DMS 273 treated with DMSO at 0.1 percent for 48 hours (cell line): ENCODE measurements at places on chromosomes 12 and 14.
A peak's percentile ranks its signal among the peaks of the same experiment; 100 is the strongest.

DNA sequence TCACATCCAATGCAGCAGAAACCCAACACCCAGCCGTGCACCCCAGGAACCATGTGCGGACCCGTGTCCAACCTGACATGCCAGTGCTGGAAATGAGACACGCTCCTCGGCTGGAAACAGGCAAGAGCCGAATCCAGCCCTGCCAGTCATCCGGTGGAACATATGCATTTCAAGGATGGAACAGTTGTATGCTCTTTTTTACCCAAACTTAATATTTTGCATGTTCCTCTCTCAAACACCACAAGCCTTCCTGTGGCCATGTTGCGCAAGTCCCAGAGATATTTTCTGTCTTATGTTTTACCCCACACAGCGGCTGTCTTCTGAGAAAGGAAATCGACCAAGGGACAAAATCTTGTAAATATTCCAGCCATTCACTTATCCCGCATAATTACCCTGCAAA lies 196.9 kb downstream of the BCL11B start:
- DNase-seq: no peak

DNA sequence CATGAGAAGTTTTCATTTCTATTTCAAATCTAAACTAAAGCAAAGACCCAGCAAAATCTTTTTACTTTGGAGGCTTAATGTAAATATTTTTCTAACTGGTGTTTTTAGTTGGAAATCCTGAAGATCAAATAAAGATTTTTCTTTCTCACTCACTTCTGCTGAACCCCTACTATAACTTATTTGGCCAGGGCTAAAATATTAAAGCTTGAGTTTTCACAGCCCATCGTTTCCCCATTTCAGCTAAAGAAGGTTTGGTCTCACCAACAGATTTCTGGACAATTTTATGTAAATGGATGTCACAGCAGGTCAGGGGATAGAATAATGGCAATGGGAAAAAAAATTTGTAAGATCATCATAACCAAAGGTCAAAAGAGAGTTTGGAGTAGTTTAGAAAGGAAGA lies 92.7 kb upstream of the DCN start:
- DNase-seq: no peak

DNA sequence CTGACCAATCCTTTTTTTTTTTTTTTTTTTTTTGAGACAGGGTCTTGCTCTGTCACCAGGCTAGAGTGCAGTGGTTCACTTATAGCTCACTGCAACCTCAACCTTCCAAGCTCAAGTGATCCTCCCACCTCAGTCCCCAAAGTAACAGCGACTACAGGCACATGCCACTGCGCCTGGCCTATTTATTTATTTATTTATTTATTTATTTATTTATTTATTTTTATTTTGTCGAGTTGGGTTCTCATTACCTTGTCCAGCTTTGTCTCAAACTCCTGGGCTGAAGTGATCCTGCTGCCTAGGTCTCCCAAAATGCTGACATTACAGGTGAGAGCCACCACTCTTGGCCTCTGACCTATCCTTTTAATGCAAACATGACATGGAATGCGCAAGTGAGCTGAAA lies 124.4 kb downstream of the GXYLT1 start:
- no peak for DNase-seq

DNA sequence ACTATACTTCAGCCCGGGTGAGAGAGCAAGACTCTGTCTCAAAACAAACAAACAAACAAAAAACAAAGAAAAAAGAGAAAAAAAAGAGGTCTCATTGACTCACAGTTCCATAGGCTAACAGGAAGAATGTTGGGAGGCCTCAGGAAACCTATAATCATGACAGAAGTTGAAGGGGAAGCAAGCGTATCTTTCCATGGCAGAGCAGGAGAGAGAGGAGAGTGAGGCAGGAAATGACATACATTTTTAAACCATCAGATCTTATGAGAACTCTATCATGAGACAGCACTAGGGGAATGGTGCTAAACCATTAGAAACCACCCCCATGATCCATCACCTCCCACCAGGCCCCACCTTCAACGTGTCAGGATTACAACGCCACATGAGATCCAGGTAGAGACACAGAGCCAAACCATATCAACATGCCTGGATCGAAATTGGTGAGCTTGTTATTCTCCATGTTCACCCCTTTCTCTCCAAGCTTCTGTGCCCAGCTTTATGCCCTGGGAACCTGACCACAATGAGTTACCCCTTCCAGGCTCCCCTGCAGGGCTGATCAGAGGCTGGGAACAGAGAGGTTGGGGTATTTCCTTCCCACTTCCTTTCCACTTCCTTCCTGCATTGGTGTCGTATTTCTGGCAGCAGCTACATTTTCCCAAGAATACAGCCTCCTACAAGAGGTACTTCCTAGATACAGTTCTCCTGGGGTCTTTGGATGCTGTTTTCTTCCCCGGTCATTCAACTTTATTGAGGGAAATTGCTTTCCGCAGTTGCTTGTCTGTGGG lies 219.3 kb upstream of the FLRT2 start:
- DNase-seq: no peak

DNA sequence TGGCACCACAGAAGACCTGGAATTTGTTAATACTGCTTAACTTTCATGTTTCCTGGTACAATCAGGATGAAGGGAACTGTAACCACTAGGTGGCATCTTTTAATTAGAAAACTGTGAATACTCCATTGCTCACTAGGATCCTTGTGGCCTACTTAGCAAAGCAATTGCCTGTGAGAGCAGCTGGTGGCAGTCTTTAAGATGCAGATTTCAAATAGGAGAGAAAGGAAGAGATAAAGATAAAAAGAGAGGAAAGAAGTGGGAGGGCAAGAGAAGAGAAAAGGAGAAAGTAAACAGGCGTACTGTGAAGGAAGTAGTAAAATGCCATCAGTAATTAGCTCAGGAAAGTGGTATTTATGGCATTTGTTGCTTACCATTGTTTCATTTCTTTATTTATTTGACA lies 114.5 kb downstream of the RAD51B start:
- peak; percentile 75 for DNase-seq

DNA sequence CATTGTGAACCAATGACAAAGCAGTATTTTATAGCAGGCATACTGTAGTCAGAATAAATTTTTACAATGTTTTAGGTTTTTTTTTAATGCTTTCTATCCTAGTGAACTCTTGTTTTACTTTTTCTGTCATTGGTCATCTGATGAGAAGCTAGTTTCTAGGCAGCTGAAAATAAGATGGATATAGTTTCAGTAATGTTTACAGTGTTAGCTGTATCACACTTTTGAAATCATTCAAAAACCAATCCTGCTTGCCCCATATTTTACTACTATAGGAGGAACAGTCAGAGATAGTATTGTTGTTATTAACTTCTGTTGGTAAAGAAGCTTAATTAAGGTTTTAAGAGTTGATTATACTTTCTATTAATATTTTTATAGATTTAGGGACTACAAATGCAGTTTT lies 24.5 kb downstream of the USP15 start:
- no peak for DNase-seq

- DNase-seq: no peak
Measured at GRCh38 chr14:65943916-65944410, 531.4 kb downstream of the FUT8 start.

DNA sequence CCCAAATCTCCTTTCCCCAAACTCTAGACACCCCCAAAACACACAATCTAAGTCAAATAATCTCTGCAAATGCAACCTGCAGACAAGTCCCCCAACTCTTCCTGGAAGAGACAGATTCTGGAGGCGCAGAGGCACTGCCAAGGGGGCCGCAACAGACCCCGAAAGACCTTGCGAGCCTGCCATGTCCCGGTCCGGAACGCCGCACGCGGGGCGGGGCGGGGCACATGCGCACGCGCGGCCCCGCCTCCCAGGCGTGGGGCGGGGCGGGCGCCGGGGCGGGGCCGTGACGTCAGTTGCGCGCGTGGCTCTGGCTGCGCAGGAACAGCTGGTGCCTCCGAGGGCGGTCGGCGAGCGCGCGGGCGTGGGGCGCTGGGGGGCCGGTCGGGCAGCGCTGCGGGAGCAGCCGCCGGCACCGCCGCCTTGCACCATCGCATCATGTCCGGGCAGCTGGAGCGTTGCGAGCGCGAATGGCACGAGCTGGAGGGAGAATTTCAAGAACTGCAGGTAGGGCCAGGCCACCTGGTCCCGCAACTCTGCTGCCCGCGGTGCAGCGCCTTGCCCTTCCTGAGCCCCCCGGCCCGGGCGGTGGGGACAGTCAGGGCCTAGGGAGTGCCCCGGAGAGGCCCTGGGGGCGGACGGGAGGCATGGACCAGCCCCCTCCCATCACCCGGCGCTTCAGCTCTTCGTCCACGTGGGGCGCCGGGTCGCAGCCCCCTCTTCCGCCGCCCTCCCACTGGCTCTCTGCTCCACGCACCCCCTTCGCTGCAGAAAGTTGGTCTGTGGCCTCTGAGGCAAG lies at the start of gene TMEM120B:
TSS of gene TMEM120B (plus strand) at position 292 of the 796 bp plus-strand sequence. CDS start at position 436, 144 bp downstream.
- no peak for DNase-seq

GRCh38 chr12:2239381-2239871 lies 186.6 kb downstream of the CACNA1C start:
- DNase-seq: peak; percentile 56

DNA sequence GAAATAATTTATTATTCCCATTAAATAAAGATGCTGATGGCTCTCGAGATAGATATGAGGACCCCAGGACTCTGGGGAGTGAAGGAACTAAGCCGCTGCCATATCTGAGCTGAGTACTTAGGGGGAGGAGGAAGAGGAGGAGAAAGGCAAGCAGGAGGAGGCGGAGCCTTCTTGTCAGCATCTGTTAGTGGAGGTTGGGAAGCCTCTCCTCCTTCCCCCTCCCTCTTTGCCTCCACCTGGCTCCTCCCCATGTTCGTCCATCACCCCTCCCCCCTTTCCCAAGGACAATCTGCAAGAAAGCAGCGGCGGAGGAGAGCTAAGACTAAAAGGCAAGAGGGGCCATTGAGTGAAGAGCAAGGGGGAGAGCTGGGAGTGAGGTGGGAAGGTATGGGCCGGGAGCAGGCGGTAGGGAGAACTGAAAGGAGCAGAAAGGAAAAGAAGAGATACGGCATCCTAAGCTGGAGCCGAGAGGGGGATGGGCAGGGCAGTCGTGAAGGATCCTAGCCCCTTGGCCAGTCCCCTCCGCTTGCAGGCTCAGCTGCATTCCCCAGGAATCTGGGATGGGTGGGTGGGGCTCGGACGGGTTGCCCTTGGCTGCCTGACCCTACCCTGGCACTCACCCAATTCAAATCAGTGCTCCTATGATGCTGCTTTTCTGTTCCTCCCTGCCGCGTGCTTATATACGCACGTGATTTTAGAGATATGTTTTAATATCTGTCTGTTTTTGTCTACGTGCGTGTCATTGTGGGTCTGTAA lies at the start of gene PFKM:
TSS of gene PFKM (plus strand) at position 287 of the 756 bp plus-strand sequence. CDS start 3,411 bp downstream, outside the sequence.
- DNase-seq: peak; percentile 88

DNA sequence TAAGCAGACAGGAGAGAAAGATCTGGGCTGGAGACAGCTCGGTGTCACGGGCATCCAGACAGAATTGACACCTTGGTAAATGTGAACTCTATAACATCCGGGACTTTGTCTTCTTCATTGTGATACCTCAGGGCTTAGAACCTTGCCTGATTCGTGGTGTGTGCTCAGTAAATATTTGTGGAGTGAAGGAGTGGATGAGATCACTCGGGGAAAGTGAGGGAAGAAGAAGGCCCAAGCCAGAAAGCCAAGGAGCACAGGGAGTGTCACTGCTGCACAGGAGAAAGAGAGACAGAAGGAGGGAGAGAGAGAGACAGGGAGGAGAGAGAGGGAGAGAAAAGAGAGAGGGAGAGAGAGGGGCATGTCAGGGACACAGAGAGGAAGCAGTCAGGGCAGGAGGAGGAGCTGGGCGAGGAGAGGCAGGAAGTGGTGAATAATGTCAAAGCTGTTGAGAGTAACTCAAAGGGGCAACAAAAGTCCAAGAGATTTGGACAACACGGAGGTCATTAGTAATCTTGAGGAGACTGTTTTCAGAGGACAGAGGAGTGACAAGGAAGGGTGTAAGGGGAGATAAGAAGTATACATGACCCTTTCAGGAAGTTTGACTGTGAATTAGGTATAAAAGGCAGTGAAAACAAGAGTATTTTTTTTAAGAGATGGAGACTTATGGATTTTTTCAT lies 141.6 kb upstream of the MAX start:
- no peak for DNase-seq

DNA sequence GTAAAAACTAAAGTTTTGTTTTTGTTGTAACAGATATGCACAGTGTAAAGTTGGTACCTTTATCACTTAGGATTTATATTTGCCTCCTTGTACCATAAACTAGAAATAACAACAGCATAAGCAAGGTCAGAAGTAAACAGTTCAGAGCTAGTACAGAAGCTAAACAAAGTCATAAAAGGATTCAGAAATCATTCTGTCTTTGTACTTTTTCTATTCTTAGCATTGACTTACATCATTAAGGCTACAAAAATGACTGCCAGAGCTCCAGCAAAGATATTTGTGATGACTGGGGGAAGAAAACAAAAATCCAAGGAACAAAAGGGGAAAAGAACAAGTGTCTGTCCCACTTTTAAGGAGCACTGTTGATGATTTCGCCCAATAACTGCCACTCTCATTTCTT lies 347.2 kb downstream of the CCDC91 start:
- DNase-seq: no peak

DNA sequence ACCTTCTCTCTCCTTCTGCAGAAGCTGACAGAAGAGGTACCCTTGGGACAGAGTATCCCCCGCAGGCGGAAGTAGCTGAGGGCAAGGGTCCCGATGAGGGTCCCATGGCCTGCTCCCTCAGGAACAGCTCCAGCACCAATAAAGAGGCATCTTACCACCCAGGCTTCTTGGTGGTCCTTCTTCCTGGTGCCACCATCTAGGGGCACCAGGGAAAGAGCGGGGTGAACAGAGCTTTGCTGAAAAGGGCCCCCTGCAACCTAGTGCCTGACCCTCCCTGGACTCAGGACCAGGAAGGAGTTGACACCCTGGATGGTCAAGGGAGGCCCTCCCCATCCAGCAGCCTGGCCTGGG lies 591 bp upstream of the IRF9 start:
- no peak for DNase-seq

- DNase-seq: peak; percentile 58
Measured at GRCh38 chr12:56189918-56190694, 823 bp upstream of the SMARCC2 start.

GRCh38 chr12:123404581-123404980 lies 20.6 kb downstream of the KMT5A start:
- DNase-seq: no peak

DNA sequence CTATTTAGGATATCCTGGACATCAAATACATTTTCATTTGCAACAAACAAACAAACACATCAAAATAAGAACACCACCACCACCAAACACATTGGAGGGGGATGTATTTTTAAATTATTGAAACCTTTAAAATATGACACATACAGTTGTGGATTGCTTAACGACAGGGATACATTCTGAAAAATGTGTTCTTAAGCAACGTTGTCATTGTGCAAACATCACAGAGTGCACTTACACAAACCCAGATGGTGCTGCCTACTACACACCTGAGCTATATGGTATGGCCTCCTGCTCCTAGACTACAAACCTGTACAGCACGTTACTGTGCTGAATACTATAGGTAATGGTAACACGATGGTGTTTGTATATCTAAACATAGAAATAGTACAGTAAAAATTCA lies 19.4 kb downstream of the PYGL start:
- no peak for DNase-seq

- DNase-seq: peak; percentile 23
Measured at GRCh38 chr12:14691560-14691959, 4.8 kb downstream of the GUCY2C start.

GRCh38 chr12:124910561-124911478 lies 3.6 kb downstream of the UBC start:
- no peak for DNase-seq

GRCh38 chr14:58533446-58533845 lies 104.3 kb upstream of the DACT1 start:
- DNase-seq: no peak

GRCh38 chr14:99633141-99633540 lies 11.8 kb upstream of the HHIPL1 start:
- DNase-seq: no peak
